ENCODE measurements at places on chromosomes 2 and 18.

DNA sequence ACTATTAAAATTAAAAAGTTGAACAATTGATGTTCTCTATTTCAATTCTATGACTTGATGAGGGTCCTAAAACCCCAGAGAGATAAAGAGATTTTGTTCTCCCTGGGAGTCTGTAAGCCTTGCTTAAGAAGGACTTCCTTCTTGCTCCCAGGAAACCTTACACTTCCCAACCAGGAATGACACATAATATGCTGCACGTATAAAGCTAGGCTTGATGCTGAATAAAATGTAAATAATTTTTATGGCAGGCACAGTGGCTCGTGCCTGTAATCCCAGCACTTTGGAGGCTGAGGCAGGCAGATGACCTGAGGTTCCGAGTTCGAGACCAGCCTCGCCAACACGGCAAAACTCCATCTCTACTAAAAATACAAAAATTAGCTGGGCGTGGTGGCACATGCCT lies 27.8 kb downstream of the SPIRE1 start:
- DNase-seq, result no peak

GRCh38 chr18:26531605-26532298 lies 16.6 kb downstream of the KCTD1 start:
- no peak for DNase-seq

GRCh38 chr2:45008296-45009129 lies 739 bp downstream of the SIX2 start:
- no peak for DNase-seq

GRCh38 chr2:85303780-85304531 lies 23.8 kb downstream of the TGOLN2 start:
- DNase-seq, result no peak

GRCh38 chr2:162123806-162124758 lies 28.0 kb downstream of the GCG start:
- DNase-seq, result peak; percentile 76

GRCh38 chr2:88865801-88866371 lies 174.4 kb downstream of the RPIA start:
- DNase-seq, result no peak

GRCh38 chr2:160891353-160891740 lies 268.9 kb upstream of the TANK start:
- no peak for DNase-seq

GRCh38 chr2:28707592-28707991 lies 44.0 kb upstream of the PPP1CB start:
- DNase-seq, result no peak

DNA sequence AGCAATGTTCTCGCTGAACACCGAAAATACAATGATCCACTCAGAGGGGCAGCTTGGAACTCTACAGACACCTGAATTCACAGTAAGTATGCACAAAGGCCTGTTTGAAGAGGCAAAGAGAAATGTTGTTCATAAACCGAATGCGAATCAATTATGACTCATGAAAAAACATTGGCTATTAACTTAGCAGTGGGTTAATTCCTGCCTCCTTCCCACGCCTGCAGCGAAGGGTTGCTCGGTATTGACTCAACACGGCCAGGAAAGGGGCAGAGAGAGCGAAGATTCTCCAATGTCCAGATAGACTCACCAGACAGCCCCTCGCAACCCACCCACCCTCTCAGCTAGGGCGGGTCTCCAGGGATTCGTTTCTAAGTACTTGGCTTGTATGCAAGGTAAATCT lies 9.4 kb downstream of the CRACDL start:
- DNase-seq, result no peak

DNA sequence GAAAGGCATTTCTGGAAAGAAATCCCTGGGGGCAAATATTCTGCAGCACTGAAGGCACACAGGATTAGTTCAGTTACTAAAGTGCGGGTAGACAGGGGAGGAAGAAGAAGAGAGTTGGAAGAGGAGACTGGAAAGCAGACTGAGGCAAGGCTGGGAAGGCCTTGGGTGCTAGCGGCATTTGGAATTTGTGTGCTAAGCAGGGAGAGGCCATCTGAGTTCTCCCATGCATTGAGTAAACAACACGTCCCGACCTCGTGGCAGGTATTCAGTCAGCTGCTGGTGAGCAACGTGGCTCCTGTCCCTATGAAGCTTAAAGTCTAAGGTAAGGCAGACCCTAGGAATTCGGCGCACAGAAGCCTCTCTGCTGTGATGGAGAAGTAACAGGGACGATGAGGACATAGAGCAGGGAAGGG lies 30.7 kb downstream of the ATP8B1 start:
- no peak for DNase-seq

DNA sequence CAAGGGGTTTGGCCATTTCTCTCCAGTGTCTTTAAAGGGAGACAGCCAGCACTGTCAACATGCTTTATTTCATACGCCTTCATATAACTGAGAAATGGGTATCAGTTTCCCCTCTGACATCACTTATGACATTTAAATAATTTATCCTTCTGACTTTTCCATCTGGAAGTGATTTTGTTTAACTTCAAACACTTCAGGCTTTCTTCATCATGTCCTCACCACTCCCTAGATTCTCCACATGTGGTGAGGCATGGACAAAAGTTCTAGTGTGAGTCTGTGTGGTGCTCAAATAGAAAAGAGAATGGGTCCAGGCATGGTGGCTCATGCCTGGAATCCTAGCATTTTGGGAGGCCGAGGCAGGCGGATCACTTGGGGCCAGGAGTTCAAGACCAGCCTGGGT lies 158.6 kb downstream of the TXNL1 start:
- no peak for DNase-seq

- DNase-seq, result no peak
These were observed 34.4 kb downstream of the ACAA2 start for GRCh38 chr18:49778826-49779465.

GRCh38 chr2:96907115-96908041 lies 37.5 kb upstream of the SEMA4C start:
- DNase-seq, result no peak

GRCh38 chr18:21894619-21895367 lies 154.2 kb downstream of the MIB1 start:
- DNase-seq, result no peak

- no peak for DNase-seq
These were observed 67.5 kb downstream of the ZEB2 start for GRCh38 chr2:144452169-144452988.

DNA sequence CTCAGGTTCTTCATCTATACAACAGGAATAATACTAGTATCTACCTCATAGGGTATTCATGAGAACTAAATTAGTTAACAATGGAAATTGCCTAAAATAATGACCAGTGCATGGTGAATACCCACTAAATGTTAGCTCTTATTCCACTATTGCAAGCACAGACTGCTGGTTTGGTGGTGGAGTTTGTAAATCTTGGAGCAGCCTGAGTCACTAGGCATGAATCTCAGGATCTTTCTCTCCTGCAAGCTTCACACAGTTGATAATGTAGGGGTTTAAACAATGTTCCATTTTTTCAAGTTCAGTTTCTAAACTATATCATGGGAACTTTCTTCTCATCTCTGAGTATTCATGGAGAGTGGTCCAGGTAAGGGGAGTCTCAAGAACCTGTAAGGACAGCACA lies 84.0 kb downstream of the OSR1 start:
- DNase-seq, result no peak

- DNase-seq, result no peak
These were observed 14.9 kb upstream of the B3GNT2 start for GRCh38 chr2:62180975-62181374.

DNA sequence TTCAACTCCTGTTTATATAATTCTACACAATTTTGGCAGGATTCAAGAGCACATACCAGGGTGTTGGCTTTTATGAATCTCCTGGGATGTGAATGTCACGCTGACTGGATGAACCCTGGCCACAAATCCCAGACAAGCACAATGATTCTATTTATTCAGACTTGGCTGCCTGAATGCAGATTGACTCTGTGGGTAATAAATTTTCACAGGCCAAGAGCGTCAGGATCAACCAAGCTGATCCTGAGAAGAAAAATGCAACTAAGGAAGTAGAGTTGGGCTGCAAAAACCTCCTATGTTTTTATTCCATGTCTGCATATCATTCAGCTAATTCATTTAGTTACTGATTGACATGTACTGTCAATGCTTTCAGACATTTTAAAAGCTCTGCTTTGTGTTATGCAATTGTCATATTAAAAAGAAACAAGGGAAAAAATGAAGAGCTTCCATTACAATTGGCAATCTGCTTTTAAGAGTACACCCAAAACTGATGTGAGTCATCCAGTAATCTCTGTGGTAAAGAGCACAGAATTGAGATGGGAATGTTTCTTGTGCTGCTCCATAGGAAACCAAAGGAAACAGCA lies 173.0 kb upstream of the REV1 start:
- DNase-seq, result peak; percentile 16

GRCh38 chr2:196234672-196235071 lies 63.3 kb upstream of the STK17B start:
- no peak for DNase-seq

DNA sequence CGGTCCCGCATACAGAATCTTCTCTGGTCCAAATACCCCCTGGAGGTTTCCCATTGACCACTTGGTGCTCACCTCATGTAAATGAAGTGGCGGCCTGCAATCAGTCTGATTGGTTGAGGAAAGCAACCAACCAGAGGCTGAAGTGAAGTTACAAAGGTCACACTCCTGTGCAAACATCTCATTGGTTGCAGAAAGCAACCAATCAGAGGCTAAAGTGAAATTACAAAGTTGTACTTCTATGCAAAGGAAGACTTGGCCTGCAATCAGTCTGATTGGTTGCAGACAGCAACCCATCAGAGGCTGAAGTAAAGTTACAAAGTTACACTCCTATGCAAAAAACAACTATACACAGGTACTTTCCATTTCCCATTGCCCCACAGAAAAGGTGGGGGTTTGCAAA lies 2.5 kb upstream of the SP100 start:
- no peak for DNase-seq

- no peak for DNase-seq
These were observed 357.0 kb downstream of the ERBB4 start for GRCh38 chr2:212181646-212182045.

DNA sequence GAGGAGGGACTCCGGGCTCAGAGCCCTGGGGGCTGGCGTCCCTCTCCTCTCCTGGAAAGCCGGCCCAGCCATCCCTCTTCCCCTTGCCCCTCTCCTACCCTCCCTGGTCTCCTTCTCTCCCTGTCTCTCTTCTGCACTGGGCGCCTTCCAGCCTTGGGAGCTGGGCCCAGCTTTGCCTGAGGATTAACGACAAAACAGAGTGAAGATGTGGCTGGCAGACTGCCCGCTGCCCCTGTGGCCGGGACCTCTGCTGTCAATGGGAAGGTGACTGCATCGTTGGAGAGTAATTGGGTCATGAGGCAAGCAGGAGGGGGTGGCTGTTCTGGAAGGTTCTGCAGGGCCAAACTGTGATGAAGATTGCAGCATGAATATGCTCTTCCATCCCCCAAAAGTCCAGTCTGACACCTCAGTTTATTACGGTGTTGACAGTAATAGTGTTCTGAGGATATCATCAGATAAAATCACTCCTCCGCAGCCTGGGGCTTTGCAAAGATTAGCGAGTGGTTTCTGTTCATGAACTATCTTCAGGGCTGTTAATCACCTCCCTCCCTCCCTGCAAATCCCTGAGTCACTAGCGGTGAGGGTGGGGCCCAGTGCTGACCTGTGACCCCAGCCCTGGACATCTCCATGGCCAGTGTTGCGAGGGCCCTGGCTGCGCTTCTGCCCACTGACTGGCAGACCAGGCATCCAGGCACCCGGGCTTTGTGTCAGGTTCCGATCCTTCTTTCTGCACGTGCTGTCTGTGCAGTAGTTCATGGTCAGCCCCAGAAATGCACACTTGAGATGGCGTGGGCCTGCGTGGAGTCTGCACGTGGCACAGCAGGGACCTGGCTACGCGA lies 23.0 kb downstream of the RTP5 start:
- DNase-seq, result no peak

DNA sequence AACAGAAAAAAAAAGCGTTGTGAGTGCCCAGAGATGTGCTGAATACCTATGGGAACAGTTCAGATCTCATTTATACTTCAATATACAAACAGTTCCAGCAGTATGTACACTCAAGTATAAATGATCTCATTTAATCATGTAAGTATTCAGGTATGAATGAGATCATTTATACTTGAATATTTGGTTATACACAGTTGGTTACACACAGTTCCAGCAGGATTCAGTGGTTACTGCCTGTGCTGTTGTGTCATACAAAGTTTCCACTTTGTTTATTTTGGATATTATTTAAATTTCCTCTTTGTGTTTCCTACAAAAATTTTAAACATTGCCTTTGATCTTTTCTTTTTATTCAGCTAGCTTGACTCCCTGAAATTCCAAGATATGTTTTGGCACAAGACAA lies 293.5 kb upstream of the SLC39A10 start:
- no peak for DNase-seq

DNA sequence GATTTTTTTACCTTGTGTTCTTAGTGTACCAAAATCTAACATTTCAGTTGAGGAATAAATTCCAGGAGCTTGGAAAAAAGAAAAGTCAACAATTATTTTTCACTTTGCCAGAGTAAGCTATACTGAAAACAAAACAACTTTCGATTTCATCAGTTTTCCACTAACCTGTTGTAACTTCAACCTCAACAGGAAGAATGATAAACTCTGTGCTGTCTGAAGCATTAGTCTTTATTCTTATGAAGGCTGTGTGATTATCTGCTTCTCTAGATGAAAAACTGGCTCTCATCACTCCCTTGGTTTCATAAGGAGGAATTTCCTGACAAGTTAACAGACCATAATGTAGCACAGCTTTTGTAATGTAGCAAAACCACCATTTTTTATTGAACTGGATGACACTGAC lies 121.2 kb downstream of the ZAP70 start:
- DNase-seq, result no peak

DNA sequence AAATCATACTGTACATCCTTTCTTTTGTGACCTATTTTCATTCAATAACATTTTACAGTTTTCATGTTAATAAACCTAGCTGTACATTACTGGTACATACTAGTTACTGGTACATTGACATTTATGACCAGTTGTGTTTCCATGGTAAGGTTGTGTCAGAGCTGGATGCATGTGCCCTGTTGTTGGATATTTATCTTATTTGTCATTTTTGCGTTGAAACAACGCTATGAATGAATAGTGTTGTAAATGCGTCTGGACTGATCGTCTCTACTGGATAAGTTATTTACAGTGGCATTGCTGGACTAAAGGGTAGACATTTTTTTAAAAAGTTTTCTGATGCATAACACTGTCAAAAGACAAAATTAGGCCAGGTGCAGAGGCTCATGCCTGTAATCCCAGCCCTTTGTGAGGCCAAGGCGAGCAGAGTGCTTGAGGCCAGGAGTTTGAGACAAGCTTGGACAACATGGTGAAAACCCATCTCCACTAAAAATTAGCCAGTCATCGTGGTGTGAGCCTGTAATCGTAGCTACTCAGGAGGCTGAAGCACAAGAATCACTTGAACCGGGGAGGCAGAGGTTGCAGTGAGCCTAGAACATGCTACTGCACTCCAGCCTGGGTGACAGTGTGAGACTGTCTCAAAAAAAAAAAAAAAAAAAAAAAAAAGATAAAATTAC lies 40.2 kb downstream of the MCFD2 start:
- DNase-seq, result no peak

- DNase-seq, result no peak
These were observed 876.3 kb downstream of the BCL11A start for GRCh38 chr2:59677158-59677557.

DNA sequence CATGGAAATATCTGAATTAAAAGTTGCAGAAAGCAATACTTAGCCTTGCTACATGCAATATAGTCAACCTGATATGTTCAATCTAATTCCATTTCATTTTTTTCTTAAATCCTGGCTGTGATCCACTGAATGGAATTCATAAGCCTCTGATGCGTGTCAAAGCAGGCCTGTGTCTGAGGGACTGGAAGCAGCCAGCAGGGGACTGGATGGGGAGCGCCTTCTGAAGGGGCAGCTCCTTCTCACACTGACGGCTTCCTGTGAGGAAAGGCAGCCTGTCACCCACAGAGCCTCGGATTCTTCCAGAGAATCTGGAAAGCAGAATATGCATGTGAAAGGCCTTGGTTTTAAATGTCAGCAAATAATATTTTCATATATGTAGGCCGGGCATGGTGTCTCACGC lies 73.5 kb downstream of the KCNF1 start:
- no peak for DNase-seq

Data from LoVo (cell line).